Cerebellar cortex (tissue), 1 donor: ENCODE measurements at places on chromosomes 11 and 22.
A peak's percentile ranks its signal among the peaks of the same experiment; 100 is the strongest.

GRCh38 chr11:8558436-8558835 lies 35.6 kb downstream of the STK33 start:
- no peak for DNase-seq

- no peak for DNase-seq
Observed at GRCh38 chr11:2702771-2703362, 3.1 kb upstream of the KCNQ1OT1 start.

DNA sequence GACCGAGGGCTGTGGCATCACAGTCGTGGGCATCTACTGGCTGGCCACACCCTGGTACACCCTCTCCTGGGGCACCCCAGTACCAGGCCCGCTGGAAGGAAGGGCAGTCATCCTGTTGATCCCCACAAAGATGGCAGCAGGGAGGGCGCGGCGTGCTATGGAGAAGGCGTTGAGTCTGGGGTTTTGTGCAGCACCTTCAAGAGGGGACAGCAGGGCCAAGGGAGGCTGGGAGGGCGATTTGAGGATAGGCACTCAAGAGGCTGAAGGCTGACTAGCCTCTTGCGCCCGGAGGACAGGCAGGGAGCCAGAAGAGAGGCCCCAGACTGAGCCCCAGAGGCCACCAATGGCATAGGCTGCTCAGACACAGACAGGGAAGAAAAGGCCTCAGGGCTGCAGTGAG lies 2.2 kb upstream of the BRSK2 start:
- no peak for DNase-seq

DNA sequence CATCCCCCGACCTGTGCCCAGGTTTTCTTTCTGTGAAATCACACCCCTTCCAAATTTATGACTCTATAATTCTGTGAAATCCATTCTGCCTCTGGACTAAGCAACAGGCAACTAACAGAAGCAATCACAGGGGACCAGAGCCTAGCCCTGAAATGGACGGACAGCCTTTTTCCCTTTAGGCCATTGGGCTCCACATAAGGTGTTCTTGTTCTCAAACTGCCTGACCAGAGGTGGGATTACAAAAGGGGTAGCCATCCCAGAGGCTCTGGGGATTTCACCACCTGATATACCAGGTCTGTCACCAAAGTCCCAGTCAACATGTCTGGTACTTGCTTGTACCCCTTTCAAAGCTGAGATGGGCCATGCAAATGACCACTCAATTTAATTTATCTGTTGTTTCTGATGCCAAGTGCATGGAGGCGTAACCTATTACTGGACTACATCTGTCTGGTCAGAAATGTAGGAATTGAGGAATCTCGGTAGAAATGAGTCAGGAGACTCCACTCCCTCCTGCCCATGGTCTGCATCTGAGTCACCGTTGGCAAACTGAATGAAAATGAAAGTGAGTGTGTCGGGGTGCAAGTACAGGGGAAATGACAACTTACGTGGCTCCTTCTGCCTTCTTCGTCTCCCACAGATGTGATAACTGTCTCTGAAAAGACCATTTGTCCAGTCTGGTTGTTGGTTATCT lies 10.2 kb downstream of the DKK3 start:
- no peak for DNase-seq

- no peak for DNase-seq
Observed at GRCh38 chr11:82848829-82849228, 51.4 kb downstream of the PRCP start.

GRCh38 chr11:23543651-23544222 lies 683.5 kb upstream of the CCDC179 start:
- no peak for DNase-seq

DNA sequence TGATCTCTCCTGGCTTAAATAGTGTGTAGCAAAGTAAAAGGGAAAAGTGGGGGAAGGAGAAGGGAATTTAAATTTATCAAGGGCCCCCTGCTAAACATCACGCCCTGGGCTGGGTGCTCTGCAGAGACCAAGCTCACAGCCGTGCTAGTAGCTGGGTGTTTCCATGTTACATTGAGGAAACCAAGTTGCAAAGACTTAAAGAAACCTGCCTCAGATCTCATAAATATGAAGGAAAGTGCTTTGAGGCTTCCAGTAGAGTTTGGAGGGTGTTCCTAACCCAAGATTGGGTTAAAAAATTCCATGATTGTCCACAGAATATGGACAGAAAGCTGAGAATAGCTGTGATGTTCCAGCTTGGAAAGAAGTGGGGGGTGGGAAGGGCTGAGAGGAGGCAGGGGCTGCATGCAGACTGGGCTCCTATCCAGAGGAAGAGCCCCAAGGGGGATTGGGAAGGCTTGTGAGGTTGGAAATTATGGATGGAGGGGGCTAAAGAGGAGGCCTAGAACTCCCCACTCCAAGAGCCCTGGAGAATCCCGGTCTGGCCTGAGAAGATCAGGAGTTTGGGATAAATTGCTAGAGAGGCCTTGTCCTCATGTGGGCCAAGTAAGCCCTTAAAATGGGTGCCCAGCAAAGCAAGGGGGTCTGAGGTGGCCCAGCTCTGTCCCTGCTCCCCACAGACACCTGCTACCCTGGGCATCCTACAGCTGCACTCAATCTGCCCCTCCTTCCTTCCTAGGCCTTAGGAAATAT lies 25.0 kb upstream of the OAF start:
- DNase-seq, result no peak

GRCh38 chr11:65036931-65037330 lies 4.1 kb upstream of the SAC3D1 start:
- DNase-seq, result peak; percentile 63

DNA sequence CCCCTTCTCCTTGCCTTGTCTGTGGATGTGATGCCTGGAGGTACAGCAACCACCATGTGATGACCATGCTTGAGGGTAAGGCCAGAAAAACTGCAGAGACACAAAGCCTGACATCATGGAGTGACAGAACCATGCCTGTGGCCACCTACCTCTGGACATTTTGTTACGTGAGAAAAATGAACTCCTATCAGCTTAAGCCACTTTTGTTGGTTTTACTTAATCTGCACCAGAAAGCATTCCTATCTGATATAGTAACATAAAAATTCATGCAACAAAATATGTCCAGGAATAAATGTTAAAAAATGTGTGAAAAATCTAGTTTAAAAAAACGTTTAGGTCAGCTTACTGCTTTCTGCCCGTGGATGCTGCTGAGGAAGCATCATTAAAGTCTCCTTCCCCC lies 42.6 kb upstream of the P4HA3 start:
- no peak for DNase-seq

- no peak for DNase-seq
Observed at GRCh38 chr11:28072321-28072720, 35.6 kb downstream of the KIF18A start.

DNA sequence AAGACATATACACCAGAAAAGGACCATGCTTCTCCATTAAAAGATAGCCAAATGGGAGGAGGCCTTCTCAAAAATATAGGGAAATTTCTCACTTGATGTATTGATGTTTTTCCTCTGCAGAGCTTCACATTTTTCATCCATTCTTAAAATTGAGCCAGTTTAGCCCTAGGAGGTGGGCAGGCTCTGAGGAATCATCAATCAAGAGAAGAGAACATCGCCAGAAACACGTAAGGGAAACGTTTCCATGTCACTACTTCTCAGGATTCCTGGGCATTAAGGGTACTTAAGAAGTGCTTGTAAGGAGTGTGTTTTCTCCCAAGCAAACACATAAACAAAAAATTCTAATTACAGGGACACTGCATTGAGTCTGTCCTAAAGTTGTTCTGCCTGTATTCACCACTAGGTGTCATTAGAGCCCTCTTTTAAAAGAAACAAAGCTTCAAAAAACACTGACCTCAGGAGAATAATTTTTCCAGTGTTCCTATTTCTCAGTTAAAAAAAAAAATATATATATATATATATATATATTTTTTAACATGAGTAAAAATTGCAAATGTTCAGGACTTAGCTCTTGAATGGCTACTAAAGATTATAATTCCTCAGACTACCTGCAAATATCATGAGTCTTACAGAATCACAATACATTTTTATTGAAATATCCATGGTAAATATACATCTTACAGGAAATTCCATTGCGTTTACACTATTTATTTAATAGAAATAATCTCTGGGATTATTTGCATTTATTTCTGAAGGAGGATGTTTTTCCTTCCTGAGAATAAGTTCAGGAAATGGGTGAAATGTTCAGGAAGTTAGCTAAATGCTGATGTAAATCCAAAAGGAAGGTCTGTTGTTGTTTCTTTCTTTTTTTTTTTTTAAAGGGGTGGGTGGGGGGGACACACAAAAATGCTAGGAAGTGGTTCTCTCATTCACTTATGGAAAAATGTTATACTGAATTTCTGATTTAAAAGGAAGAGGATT lies 16.0 kb downstream of the FZD4 start:
- DNase-seq, result peak; percentile 73

- no peak for DNase-seq
Observed at GRCh38 chr11:116601814-116602636, 170.8 kb downstream of the BUD13 start.

- no peak for DNase-seq
Observed at GRCh38 chr11:27618281-27618915, 81.9 kb downstream of the BDNF start.

- DNase-seq, result peak; percentile 70
Observed at GRCh38 chr22:21455334-21456089, 11.7 kb upstream of the TMEM191C start.

GRCh38 chr11:93481279-93481678 lies 61.9 kb downstream of the SMCO4 start:
- DNase-seq, result no peak

GRCh38 chr22:45692549-45692948 lies 20.9 kb downstream of the ATXN10 start:
- no peak for DNase-seq

DNA sequence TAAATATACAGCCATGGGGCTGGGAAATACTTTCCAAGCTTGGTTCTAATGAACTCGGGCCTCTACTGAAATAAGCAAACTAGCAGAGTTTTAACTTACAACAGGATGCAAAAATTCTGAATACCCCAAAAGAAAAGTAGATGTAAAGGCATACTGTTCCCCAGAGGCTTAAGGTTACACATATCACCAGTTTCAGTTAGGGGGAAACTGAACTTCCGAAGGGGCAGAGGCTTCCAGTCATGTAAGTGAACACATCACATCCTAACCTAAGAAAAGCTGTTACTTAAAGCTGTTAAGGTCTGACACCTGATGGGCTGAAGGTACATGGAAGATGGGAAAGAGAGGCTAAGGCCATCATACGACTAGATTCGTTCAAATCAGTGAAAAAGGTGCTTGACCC lies 2.3 kb downstream of the GAB2 start:
- peak; percentile 16 for DNase-seq

DNA sequence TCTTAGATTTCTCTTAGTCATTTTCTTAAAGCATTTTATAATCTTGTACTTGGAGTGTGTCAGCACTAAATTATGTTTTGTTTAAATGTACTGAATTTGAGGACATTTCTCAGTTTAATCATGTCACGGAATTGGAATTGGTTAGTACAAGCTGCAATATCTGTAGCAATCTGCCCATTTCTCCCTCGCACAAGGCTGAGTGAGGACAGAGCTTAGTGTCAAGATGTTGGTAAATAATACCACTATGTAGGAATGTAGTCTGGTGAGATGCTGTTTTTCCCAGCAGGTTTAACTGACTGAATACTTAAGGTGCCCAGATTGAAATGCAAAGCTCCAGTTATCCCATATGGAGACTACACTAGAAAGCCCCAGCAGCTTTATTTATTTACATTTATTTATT lies 30.6 kb downstream of the SREBF2 start:
- no peak for DNase-seq

DNA sequence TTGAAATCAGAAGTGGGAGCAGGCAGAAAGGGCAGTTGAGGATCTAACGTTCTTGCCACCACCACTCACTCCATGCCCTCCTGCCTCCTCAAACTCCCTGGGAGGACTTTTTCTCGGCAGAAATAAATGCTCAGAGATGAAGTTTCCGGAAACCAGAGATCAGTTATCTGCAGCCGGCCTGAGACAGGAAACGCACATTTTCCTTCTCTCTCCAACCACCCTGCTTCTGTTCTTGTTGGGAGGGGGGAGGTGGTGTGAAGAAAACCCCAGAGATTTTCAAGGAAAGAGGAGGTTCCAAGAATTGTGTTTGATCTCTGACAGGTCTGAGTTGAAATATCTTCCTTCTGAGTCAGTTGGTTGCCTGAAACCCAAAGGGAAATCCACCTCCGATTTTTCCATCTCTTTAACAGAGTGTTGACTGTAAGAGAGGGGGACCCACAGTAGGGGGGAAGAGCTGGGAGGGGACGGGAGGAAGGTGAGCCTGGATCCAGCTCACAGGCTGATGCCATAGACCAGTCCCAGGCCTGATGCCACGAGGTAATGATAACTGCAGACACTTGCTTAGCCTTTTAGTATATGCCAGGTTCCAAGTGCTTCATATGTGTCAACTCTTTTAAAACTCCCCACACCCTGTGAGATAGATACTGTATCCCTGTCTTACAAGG lies 100.8 kb downstream of the TRAF6 start:
- no peak for DNase-seq

DNA sequence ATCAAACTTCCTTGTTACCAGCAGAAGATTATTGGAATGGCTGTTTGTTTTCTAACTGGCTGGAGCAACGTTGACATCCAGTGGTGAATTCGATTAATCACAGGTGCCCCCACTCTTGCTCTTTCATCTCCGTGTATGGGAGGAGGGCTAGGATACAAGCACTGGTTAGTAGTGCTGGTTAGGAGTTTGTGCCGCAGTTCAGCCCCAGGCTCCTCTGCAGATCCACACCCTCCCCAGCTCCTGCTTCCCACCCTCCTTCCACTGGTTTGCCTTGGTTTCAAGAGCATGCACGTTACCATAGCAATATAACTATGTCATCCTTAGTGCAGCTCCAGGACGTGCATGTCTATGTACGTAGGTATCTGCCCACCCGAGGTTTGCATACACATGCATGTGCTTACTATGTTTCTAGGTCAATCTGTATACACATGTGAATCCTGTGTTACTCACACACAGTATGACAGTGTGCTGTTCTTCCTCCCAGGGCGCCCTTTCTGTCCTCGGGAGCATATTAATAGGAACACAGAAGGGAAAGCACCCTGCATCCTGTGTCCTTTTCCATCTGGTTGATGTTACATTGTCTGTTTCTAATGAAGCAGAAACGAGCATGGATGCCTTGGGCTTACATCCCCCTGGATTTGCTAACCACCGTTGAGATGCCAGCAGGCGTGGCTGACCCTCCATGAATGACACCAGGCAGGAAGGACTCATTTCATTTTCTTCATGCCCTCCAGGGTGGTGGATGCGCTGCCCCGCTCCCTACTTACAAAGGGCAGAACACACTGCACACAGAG lies 539.3 kb downstream of the OPCML start:
- peak; percentile 72 for DNase-seq
